Activated CD4-positive, alpha-beta T cell treated with anti-CD3 and anti-CD28 coated beads, Interleukin-2, amount 10 ng/mL, durations not matched to agents 7 days and 5 days (primary cell): ENCODE measurements at places on chromosomes 1 and 21.
A peak's percentile ranks its signal among the peaks of the same experiment; 100 is the strongest.

DNA sequence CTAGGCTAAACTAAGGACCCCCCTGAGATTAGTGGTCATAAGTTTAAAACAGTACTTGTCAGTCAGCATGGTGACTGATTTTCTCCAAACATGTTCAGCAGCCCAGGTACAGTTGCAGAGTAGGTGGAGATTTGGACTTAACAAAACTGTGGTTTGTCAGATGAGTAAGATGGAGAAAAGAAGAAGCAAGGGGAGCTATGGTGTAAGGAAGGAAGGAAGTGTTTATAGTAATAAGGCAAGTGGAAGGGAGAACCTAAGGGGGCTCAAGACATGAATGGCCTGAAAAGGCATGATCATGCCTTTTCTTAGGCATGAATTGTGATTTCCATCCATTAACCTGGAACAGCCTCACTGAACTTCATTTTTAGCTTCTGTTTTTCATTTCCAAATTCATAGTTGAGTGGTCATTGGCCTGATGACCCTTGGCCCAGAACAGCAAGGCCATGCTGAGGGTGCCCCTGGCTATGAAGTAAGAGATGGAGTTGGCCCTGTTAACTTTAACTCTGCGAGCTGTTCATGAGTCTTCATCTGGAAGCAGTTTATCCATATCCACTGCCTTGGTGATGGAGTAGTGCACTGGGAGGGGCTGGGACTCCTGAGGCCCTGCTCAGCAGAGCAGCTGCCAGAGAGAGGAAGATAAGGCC is 60.7 kb downstream of the LRRC8D start:
- DNase-seq, result no peak

DNA sequence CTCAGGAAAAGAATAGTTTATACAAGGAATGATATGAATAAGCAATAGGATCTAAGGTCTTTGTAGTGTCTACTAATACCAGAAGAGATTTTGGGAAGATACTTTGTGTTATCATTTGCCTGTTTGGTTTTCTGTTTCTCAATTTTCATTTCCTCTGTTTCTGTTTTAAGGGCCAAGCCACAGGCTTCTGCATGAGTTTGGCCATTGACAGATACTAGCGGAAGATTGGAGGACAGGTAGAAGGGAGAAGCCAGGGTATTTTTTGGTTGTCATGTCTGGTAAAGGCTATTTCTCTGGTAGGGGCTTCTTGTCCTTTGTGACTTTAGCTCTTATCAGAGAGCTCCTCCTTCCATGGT is 51.4 kb downstream of the HS2ST1 start:
- DNase-seq, result no peak

- DNase-seq, result no peak
Observed at GRCh38 chr1:246158131-246158530, 348.9 kb downstream of the SMYD3 start.

DNA sequence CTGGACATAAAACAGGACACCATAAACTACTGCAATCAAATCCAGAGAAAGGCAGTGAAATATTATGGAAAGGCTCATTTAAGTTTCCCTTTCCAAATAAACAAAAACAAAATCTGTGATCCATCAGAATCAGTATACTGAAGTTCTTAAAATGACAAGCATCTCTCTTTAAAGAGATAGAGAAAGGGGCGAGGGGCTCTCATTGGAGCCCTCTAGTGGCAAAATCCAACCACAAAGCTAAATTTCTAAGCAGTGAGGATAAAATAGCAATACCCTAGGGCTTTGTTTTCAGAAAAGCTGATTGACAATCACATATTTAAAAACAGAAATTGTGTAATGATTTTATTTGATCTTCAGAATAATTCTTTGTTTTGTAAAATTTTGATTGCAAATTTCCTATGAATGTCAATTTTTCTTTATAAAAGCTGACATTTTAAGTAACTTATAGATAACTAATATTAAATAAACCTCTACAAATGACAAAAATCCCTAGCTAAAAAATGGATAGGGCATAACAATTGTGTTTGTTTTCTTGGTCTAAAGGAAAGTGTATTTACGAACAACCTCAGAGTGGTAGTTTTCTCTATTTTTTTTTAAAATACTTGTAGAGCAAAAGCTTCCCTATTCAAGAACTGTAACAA is 138.2 kb downstream of the COL24A1 start:
- peak; percentile 12 for DNase-seq

DNA sequence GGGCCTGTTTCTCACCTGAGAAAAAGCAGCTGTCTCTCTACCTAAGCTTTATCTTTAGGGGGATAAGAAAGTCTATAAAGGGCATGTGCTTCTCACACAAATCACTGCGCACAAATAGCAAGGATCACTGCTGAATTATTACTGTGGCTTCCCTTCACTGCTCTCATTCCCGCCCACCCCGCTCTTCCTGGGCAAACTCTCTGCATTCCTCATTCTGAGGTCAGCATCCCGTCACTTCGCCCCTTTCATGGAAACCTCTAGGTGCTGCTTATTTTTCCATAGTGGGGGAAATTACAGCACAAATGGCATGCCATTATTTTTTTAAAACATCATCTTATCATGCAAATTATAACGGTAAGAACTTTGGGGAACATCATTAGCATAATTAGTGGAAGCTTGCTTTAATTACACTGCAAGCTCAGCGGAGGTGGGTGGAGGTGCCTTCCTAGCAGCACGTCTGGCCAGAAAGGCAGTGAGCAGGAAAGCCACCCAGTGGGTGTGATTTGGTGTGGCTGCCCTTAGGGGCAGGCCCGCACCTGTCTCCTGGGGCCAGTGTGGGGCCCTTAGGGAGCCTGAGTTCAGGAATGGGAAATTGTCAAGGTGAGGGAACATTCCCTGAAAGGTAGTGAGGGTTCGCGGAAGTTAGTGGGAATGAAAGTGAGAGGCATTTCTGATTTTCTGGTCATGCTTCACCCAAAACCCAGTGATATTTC is 105.9 kb downstream of the LAMC2 start:
- DNase-seq, result no peak

GRCh38 chr1:177863796-177864195 is 106.1 kb downstream of the SEC16B start:
- DNase-seq, result no peak

- no peak for DNase-seq
Observed at GRCh38 chr1:151143057-151143435, 3.4 kb downstream of the SEMA6C start.

DNA sequence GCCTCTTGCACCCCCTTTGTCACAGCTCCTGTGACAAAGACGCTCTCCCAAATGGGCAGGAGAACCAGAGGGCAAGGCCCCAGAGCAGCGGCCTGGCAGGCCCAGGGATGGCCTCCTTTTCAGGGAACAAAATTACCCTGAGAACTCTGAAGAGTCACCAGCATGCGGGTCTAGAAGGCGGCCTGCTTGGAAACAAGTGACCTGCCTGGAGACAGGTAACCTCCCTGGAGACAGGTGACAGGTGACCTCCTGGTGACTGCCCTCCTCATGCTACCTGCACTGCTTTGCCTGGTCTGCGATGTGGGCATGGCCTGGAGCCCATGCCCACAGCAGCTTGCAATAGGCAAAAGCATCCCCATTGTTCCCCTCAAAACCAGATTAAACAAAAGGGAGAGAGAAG is 86.5 kb upstream of the ZC3H12A start:
- no peak for DNase-seq

- DNase-seq, result peak; percentile 41
Observed at GRCh38 chr1:24507405-24507804, 4.8 kb downstream of the RCAN3 start.

DNA sequence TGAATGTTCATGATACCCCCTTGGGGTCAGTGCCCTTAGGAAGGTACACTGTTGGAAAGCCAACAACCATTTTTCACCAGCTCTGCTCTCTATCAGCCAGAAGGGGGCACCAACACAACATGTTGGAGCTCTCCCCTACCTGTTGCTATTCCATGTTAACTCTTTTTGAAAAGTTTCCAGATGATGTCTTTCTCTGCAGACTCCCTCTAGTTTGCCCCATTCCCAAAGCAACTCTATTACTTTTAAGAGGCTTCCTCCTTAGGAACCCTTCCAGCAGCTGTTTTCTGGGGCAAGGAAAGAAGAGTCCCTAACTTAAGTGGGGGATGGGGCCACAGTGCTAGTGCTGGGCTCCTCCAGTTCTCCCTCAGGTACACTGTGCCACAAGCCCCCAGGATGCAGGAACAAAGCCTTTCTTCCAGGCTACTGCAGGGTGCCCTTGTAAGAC is 22.9 kb upstream of the NDC1 start:
- peak; percentile 66 for DNase-seq

DNA sequence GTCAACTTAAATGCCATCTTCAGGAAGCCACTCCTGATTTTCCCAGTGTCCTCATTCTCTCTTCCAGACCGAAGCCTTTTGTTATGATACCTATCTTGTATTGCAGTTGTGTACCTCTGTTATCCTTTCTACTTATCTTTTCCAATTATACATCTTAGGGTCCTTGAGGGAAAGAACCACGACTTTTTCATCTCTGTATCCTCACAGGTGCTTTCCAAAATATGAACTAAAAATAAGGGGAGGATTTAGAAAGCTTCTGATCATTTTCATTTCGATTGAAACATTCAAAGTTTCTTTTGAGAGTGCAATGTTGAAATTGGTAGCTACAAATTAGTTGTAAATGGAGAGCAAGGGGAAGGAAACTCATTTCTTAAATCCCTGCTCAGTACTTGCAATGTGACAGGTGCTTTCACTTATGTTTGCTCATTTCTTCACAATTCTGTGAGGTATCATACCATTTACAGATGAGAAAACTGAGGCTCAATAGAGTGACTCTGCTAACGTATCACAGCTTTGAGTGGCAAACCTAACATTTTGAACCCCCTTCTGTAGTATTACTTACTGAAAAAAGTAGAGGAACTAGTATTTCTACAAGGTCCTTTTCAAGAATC is 24.2 kb downstream of the SLC19A2 start:
- no peak for DNase-seq
